ENCODE measurements at places on chromosomes 2 and 18.

GRCh38 chr2:237309011-237309410 is 105.0 kb downstream of the COL6A3 start:
- DNase-seq = no peak

DNA sequence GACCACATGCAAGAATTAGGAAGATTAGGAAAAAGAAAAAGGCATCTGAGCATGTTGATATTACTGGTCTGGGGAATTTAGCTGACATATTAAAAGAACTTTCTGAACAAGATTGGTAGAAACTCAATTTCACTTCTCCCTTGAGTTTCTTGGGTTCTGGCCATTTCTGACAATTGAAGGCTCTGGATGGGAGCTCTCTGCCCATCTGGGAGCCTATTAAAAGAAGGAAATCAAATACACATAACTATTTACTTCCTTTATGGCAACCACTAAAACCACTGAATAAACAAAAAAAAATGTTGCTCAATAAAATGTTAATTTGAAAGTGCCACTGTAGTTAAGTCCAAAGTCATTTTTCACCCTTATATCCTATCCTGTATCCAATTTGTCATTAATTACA is 216.8 kb upstream of the HNMT start:
- no peak for DNase-seq

DNA sequence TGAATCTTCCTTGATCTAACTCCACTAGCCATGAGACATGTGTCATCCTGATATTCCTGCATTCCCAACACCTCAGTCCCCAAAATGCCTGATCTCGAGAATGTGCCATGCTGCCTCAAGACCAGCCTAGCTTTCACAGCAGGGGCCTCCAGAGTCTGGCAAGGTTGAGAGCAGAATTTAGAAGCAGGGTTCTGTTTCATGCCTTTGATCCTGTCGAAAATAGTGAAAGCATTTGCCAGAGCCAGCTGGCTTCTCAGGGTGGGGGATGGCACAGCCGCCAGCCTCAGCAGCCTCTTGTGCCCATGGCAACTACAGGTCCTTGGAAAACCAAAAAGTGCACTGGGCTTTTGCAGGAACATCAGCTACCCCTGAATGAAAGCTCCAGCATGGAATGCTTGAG is 143.5 kb downstream of the RTN4 start:
- no peak for DNase-seq

- DNase-seq = no peak
These were observed 31.2 kb upstream of the MYO3B start for GRCh38 chr2:170146784-170147183.

DNA sequence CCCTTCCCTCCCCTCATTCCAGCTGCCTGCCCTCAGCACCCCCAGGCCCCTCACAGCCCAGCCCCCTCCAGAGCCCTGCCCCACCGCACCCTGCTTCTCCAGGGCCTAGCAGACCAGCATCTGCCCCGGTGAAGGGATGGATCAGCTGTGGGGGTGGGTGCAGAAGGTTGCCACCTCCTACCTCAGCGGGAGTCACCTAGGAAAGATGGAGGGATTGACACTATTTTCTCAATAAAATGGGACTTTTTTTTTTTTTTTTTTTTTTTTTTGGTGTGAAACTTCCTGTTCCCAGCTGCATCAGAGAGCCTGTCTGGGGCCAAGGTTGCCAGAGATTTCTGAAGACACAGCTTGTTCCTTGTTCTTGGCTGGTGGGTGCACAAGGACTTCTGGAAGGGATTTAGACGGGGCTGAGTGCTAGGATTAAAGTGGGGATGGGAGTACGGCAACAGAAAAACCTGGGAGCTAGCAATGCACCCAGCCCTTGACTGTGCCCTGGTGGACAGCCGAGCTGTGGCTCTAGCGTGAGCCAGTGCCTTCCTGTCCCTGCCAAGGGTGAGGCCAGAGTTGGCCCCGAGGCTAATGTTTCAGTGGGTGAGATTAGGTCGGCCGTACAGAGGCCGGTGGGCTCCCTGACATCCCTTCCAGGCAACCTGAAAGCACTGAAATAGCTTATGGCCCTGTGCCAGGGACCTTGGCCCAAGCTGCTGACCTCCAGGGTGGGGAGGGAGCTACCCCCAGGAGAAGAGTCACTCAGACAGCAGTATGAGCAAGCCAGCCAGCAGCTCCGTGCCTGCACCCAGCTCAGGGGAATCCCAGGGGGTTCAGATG is 4.6 kb downstream of the B3GNT7 start:
- no peak for DNase-seq
